MM.1S (cell line): ENCODE measurements at places on chromosomes 4 and X.

- H3K27ac ChIP-seq: no peak overlapping the region
- no peaks in the 10 kb centered on the region for H3K27me3 ChIP-seq
- H3K36me3 ChIP-seq: no peaks in the 10 kb centered on the region
- DNase-seq: no peak
- no peak overlapping the region for H3K4me3 ChIP-seq
Measured at GRCh38 chr4:52982946-52983340, 120.8 kb downstream of the RASL11B start.

- no peak overlapping the region for H3K27ac ChIP-seq
- DNase-seq: no peak
- no peaks in the 10 kb centered on the region for H3K4me1 ChIP-seq
- H3K27me3 ChIP-seq: no peaks in the 10 kb centered on the region
- H3K4me3 ChIP-seq: no peak overlapping the region
Measured at GRCh38 chr4:152220201-152220666, 315.7 kb downstream of the FBXW7 start.

GRCh38 chr4:110518889-110519490 lies 43.0 kb downstream of the ENPEP start:
- H3K4me1 ChIP-seq: peaks cover 12% of the 10 kb centered on the region
- DNase-seq: peak; percentile 36

GRCh38 chr4:53189011-53189410 lies 176.8 kb downstream of the SCFD2 start:
- no peak overlapping the region for H3K27ac ChIP-seq
- H3K4me3 ChIP-seq: no peak overlapping the region
- H3K4me1 ChIP-seq: no peaks in the 10 kb centered on the region
- no peak for DNase-seq
- H3K36me3 ChIP-seq: no peaks in the 10 kb centered on the region

- H3K4me1 ChIP-seq: no peaks in the 10 kb centered on the region
- H3K36me3 ChIP-seq: peaks cover 6% of the 10 kb centered on the region; the same call in 1 of the 2 replicates
- H3K27me3 ChIP-seq: no peaks in the 10 kb centered on the region
- H3K4me3 ChIP-seq: no peak overlapping the region
Measured at GRCh38 chr4:55445921-55446577, 50.3 kb downstream of the TMEM165 start.

DNA sequence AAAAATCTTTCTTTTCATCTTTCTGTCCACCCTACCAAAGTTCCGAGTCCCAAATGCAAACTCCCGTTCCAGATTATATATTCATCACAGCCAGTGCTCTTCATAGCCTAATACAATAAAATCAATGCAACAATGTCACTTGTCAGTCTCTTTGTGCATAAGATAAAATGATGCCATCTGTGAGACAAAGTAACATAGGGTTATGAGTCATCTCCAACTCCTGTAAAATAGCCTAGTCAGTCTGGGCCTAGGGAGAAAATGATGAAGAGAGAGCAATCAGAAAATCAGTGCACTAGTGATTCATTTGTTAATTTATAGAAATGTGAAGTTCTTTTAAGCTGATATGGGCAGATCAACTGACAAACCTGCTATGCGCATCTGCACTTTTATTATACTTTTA lies 689.1 kb upstream of the DIAPH2 start:
- no peak overlapping the region for H3K27ac ChIP-seq
- H3K4me1 ChIP-seq: no peaks in the 10 kb centered on the region
- no peak overlapping the region for H3K4me3 ChIP-seq
- DNase-seq: no peak
- H3K27me3 ChIP-seq: no peaks in the 10 kb centered on the region
- H3K36me3 ChIP-seq: no peaks in the 10 kb centered on the region
